Karpas-422 (cell line): ENCODE measurements at places on chromosomes 13 and 19.

GRCh38 chr19:53537521-53538377 is at the start of gene ZNF331:
Gene ZNF331, plus strand, starts transcription at chr19:53538145. Its CDS starts 31,232 bp downstream, at chr19:53569377.
- peaks cover 7% of the 10 kb centered on the region; the same call in 1 of the 2 replicates for H3K36me3 ChIP-seq
- H3K4me3 ChIP-seq: peak within 1 kb of the TSS; percentile 83
- H3K27ac ChIP-seq: no peak within 1 kb of the TSS; the same call in 1 of the 2 replicates
- peaks cover 15% of the 10 kb centered on the region for H3K4me1 ChIP-seq
- peak; percentile 95 for DNase-seq

DNA sequence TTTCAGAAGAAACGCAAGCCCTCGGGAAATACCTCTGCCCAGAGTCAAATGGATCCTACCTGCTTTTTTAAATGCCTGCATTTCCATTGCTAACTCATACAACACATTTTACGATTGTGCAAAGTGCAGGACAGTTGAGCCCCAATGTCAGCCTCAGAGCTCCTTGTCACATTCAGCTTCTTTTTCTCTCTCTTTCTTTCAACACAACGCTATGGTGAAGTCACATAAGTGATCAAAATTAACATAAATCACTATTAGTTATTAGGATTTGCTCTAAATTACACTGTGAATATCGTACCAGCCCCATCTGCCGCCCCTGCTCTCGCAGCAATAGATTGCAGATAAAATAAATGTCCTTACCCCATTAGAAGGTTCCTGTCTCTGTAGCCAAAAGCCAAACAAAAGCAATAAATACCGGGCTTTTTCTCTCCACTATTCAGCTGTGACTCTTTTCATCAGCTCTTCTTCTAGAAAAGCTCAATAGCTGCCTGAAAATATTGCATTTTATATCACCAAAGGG is 8.8 kb downstream of the POU4F1 start:
- no peaks in the 10 kb centered on the region for H3K4me1 ChIP-seq
- H3K36me3 ChIP-seq: no peaks in the 10 kb centered on the region
- peak; percentile 29 for DNase-seq
- H3K4me3 ChIP-seq: no peak overlapping the region
- no peaks in the 10 kb centered on the region for H3K27me3 ChIP-seq

DNA sequence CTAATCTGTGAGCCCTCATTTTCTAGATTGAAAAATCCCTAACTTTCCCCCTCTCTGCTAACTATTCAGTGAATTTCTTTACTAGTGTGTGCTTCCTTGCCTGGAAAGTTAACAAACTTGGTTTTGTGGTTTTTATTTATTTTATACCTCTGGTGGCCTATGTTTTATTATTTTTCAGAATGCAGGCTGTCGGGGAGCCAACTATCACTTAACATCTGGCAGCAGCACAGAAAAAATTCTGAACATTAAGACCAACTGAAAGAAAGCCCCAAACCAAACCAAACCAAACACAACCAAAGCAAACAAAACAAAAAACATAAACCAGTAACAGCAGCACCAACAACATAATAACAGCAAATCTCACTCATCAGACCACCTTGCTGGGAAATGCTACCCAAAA is 109.0 kb upstream of the KL start:
- no peak overlapping the region for H3K4me3 ChIP-seq
- H3K36me3 ChIP-seq: no peaks in the 10 kb centered on the region
- no peaks in the 10 kb centered on the region for H3K27me3 ChIP-seq
- no peak overlapping the region for H3K27ac ChIP-seq
- peaks cover 18% of the 10 kb centered on the region for H3K4me1 ChIP-seq

DNA sequence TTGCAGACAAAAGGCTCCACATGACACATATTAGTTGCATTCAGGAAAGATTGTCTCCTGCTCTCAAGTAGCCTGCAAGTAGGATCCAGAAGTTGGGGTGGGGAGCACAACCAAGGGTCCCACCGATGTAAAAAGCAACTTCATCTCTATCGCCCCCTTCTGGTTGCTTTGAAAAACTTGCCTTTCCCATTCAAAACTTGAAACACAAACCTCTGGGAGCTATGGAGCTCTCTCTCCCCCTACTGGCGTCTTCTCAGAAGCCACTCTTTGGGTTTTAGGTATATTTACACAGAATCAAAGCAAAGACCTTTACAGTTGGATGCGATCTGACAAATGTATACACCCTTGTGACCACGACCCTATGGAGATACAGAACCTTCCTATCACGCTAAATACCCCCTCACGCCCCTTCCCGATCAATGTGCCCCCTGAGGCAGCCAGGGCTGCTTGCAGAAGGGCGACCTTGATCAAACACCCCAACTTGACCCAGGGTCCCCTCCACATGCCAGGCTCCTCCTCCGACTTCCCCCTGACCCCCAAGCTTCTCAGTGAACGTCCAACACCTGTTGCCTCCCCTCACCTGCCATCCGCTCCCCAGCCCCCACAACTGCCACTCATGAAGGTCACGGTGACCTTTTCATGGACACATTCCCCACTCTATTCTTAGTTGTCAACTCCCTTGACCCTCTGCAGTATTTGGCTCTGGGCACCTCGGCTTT is 10.1 kb downstream of the NOSIP start:
- peak; percentile 97 for DNase-seq
- peak overlapping the region; percentile 8; the same call in 1 of the 2 replicates for H3K4me3 ChIP-seq
- peaks cover 21% of the 10 kb centered on the region for H3K4me1 ChIP-seq

DNA sequence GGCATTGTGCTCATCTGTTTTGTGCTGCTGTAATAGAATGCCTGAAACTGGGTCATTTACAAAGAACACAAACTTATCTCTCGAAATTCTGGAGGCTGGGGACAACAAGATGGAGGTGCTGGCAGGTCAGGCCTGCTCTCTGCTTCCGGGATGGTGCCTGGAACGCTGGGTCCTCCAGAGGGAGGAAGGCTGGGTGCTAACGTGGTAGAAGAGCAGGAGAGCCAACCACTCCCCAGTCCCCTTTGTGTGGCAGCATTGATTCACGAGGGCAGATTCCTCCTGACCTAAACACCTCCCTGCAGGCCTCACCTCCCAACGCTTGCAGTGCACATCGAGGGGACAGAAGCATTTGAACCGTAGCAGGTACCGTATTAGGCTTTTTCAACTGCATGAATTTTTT is 34.1 kb upstream of the TFDP1 start:
- H3K4me1 ChIP-seq: no peaks in the 10 kb centered on the region
- no peaks in the 10 kb centered on the region for H3K27me3 ChIP-seq
- H3K36me3 ChIP-seq: no peaks in the 10 kb centered on the region
- no peak overlapping the region for H3K27ac ChIP-seq
